NCI-H345 (cell line): ENCODE measurements at places on chromosomes 3 and 15.

- DNase-seq, result no peak
Observed at GRCh38 chr15:78977591-78978347, 32.9 kb upstream of the CTSH start.

- DNase-seq, result no peak
Observed at GRCh38 chr3:54713455-54713854, 214.4 kb downstream of the LRTM1 start.

GRCh38 chr3:152019508-152019907 is 146.1 kb downstream of the SUCNR1 start:
- DNase-seq, result no peak

DNA sequence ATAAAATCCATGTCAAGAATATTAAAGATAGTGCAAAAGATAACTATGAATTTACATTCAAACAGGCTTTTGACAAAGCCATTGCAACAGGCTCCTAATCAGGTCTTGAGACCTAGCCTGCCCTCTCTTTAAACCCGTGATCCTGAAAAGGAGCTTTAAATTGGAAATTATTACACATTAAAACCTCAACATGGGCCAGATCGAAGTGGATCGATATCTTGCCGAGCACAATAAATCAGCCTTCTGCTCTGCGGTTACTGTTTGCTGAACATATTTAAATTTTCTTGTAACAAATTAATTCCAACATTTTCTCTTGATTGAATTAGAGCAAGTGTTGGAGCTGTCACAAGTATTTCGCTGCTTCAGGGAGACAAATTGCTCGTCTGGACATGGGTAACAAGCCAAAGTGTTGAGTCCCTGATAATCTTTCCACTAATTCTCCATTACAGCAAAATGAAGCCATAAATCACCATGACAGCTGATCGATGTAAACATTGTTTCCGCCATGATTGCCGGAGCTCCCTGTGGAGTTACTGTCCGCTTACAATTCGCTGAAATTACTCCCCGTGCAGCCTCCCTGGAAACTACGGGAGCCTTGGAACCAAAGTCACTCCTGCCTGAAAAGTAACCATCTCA is 47.6 kb downstream of the SHOX2 start:
- no peak for DNase-seq
